Glomerular endothelial cell (primary cell): ENCODE measurements at places on chromosomes 7 and 10. TPM values are rescaled to one million over a fixed set of nuclear protein-coding genes. Genes with fewer than 3 reads are reported as not detected.
A peak's percentile ranks its signal among the peaks of the same experiment; 100 is the strongest.

GRCh38 chr10:82256275-82256674 lies 381.3 kb downstream of the NRG3 start:
- no peak for DNase-seq

- no peak for DNase-seq
Measured at GRCh38 chr7:108289852-108290251, 159.7 kb upstream of the LAMB4 start.

- peak; percentile 92 for DNase-seq
Measured at GRCh38 chr7:107078517-107078966, 34.0 kb downstream of the PRKAR2B start.

DNA sequence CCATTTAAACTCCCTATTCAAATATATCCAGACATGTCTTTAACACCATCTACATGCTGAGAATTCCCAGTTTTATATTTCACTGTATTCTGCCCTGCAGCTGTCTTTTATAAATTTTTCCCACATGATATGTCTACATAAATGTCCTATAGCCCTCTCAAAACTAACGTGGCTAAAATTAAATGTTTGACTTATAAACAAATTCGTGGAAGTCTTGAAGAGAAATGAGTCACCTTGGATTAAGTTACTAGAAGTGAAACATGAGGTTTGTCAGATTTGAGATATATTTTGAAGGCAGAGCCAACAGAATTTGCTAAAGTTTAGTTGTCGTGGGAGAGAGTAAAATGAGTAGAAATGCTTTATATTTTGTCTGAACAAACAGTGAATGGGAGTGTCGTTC lies 386.9 kb upstream of the CNTNAP2 start:
- no peak for DNase-seq

DNA sequence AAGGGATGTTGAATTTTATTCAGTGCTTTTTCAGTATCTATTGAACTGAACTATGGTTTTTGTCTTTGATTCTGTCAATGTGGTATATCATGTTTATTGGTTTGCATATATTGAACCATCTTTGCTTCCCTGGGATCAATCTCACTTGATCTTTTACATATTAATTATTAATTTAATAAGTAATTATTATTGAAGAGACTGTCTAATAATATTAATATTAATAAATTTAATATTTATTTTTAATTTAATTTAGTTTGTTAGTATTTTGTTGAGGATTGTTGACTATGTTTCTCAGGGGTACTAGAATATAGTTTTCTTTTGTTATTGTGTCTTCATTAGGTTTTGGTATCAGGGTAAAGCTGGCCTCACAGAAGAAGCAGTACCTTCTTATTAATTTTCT lies 26.5 kb upstream of the TRA2A start:
- DNase-seq = no peak

Gene AKR1C2
- total RNA-seq = 0.29 TPM in 1 of 2 replicates, not detected in the other

Gene ATG9B
- total RNA-seq = 0.10 TPM in 1 of 2 replicates, not detected in the other

Gene TDRD1
- 0.06 TPM in 1 of 2 replicates, not detected in the other for total RNA-seq
